ENCODE measurements at places on chromosomes 13 and 19.

DNA sequence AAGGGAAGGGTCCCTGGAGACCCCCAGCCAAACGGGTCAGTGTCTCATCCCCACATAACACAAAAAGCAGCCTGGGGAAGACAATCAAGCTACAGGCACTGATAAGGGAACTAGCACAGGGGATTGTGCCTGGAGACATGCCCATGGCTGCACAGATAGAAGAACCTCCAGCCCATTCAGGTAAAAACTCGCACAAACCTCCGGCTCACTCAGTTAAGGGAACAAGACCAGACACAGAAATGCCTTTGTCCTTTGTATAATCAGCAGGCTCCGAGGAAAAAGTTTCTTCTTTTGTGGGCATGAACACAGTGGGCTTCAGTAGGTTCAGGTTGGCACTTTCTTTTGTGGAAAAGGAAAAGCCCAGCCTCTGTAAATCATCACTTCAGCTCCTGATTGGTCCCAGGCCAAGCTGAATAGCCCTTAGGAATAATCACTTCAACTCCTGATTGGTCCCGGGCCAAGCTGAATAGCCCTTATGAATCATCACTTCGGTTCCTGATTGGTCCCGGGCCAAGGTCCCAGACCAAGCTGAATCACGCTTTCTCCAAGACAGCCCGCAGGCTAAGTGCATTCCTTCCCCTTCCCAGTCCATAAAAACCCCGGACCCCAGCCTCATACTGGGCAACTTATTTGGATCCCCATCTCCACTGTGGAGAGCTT lies 5.0 kb upstream of the ZNF230 start:
- DNase-seq, result no peak

- DNase-seq, result no peak
Measured at GRCh38 chr19:3507371-3508120, 1.4 kb downstream of the FZR1 start.

DNA sequence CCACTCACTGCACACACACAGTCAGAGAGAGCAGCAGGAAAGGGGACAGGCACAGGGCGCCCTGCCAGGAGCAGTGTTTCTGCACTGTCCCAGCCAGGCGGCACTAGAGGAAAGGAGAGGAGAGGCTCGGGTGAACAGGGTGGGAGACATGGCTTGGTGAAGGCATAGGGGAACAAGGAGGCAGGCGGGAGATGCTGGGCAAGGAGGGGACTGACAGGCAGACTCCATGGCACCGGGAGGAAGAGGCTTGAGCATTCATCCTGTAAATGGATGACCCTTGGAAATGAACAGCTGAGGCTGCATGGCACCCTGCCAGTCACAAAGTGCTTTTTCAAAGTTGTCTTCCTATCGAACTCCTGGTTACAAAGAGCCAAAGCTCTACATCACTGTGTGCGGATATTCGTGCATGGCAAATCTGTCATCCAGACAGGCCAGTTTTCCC lies 22.4 kb downstream of the MED26 start:
- no peak for DNase-seq

- peak; percentile 73 for DNase-seq
Measured at GRCh38 chr19:14048443-14049153, 13.3 kb downstream of the PALM3 start.

- no peak for DNase-seq
Measured at GRCh38 chr19:32924200-32924599, 47.6 kb downstream of the CEP89 start.

GRCh38 chr19:28492621-28493020 lies 720.3 kb downstream of the UQCRFS1 start:
- no peak for DNase-seq

GRCh38 chr13:98301721-98302120 lies 124.7 kb upstream of the RNF113B start:
- no peak for DNase-seq

DNA sequence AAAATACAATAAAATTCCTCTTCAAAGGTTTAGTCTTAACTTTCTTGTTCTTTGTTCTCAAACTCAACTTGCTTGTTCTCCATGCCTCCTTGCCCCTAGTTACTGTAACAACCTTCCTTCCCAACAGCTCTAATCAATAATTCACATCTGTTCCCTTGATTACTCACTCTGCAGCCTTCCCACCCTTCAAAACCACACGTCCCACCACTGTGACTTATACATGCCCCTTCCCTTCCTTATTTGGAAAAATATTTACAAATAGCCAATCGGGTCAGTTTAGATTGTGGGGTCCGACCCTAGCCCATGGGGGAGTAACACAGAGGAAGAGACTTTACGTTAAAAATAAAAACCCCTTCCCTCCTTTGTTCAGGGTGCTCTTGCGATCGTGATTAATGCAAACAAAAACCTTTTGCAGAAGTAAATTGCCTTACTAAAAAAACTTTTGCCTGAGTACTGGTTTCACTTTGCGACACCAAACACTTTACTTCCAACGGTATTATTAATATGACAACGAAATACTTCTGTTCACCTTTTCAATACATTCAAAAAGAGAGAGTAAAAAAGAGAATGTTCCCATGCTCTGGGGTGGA lies 512 bp upstream of the ZNF93 start:
- no peak for DNase-seq

DNA sequence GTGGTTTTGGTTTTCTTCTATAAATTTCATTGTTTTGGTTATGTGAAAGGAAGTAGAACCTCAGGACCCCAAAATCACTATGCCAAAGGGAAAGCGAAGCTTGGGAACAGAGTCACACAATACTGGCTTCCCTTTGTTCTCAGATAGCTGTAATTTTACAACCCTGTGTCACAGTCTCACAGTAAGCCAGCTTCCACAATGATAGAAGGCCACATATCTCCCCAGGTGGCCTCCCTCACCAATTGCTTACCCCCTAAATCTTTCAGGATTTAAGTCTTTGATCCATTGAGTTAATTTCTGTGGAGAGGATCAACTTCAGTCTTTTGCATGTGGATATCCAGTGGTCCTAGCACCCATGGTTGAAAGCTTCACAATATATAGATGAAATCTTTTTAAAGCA lies 58.7 kb downstream of the SLC15A1 start:
- no peak for DNase-seq

All from RPMI8226 (cell line).